DND-41 (cell line): ENCODE measurements at places on chromosomes 5 and 9.

GRCh38 chr9:73782166-73782565 is 630.5 kb downstream of the ANXA1 start:
- no peak for DNase-seq

DNA sequence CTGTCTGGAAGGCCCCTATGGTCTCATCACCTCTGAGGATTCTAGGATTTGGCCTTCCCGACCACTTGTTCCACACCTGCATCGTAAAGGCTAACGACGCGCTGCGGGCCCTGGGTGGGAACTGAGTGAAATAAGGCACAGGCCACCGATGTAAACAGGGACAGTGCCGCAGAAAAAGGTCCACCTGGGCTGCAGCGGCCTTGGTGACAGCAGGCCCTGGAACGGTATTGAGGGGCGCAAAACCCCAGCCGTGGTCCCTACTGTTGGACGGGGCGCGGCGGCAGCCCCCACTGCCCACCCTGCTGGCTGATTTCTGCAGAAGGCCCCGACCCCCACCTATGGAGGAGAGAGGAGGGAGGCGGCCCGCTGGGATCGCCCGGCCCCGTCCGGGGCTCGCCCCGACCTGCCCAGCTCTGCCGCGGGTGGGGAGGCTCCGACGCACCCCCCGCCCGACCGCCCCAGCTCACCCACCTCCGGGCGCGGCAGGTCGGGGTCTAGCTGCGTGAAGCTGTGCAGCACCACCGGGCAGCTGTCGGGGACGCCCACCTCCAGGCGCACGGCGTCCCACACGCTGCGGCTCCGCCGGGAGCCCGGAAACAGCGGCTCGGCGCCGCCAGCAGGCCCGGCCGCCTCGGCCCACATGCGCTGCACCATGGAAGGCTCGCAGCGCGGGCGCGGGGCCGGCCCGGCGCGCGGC is 391 bp downstream of the RALGDS start:
- DNase-seq, result no peak

DNA sequence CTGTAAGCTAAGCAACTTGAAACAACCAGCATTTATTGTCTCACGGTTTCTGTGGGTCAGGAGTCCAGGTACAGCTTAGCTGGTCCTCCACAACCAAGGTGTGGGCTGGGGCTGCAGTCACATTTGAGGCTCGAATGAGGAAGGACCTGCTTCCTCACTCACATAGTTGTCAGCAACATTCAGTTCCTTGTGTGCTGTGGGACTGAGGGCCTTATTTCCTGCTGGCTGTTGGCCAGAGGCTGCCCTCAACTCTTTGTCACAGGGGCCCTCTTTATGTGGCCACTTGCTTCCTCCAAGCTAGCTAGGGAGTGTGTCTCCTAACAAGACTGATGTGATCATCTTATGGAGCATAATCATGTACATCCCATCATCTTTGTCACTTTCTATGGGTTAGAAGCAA is 29.2 kb upstream of the SEMA4D start:
- no peak for DNase-seq

- no peak for DNase-seq
Measured at GRCh38 chr9:114028646-114029045, 49.5 kb downstream of the AMBP start.

GRCh38 chr5:8693341-8693844 is 824.4 kb downstream of the MTRR start:
- DNase-seq, result no peak

DNA sequence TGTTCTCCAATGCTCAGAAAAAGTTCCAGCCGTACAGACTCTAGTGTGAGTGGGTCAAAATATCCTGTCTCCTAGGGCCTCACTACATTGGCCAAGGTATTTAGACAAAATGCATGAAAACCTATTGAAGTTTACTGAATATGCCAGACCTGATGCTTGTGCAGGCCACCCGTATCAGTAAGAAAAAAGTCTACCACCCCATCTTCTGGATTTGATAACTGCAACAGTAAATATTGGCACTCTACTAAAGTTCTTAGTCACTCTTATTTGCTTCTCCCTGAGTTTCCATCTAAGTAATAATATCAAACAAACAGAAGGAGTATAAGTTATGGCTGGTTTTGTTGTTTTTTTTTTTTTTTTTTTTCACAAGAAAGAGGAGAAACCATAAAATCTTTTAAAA is 627.7 kb upstream of the KLF4 start:
- no peak for DNase-seq

- DNase-seq, result no peak
Measured at GRCh38 chr5:155884041-155884440, 442.9 kb upstream of the SGCD start.

- DNase-seq, result peak; percentile 61
Measured at GRCh38 chr5:115543365-115544042, 1.1 kb downstream of the FEM1C start.

- no peak for DNase-seq
Measured at GRCh38 chr9:135258461-135258860, 171.0 kb downstream of the OLFM1 start.

DNA sequence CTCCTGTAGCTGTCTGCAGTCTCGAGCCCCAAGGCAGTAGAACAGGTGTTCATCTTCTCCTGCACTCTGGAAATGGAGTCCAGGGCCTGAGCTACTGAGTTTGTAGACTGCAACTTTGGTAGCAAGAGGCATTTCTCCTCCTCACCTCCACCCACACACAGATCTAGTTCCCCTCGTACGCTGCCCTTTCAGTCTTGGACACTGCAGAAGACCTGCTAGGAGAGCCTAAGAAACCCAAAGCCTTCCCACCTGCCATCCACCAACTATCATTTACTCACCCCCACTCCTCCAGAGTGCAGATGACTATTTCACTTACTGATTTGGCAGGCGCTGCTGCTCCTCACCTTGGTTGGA is 59.0 kb downstream of the KCNIP1 start:
- DNase-seq, result no peak

GRCh38 chr9:110579862-110580219 is 300 bp upstream of the SVEP1 start:
- no peak for DNase-seq

DNA sequence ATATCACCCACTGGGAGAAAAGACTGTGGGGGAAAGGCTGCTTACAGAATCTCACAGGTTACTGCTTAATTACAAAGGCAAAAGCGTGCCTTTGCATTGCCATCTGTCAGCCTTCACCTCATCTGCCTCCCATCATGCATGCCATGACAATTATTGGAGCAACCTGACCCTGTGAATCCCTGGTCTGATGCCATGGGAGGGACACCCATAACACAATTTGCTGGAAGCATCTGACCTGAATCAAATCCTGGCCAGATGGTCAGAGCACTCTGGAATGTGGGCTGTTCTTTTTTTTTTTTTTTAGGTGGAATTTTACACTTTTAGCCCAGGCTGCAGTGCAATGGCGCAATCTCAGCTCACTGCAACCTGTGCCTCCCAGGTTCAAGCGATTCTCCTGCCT is 11.6 kb upstream of the RETREG1 start:
- DNase-seq, result no peak

DNA sequence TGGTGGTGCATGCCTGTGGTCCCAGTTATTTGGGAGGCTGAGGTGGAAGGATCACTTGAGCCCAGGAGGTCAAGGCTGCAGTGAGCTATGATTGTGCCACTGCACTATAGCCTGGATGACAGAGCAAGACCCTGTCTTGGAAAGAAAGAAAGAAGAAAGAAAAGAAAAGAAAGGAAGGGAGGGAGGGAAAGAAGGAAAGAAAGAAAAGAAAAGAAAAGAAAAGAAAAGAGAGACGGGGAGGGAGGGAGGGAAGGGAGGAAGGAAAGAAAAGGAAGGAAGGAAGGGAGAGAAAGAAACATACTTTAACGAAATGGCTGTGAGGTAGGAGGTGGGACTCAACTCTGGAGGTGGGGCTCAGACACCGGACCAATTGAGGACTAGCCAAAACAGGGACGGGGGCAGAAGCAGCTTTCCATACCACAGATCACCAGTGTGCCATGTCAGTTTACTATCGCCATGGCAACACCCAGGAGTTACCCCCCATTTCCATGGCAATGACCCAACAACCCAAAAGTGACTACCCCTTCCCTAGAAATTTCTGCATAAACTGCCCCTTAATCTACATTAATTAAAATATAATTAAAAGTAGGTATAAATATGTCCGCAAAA is 21.3 kb downstream of the PTGES start:
- DNase-seq, result no peak
